Mesenteric fat pad (tissue), 1 donor: ENCODE measurements at places on chromosomes 11 and 22. TPM values are rescaled to one million over a fixed set of nuclear protein-coding genes. Genes with fewer than 3 reads are reported as not detected.

DNA sequence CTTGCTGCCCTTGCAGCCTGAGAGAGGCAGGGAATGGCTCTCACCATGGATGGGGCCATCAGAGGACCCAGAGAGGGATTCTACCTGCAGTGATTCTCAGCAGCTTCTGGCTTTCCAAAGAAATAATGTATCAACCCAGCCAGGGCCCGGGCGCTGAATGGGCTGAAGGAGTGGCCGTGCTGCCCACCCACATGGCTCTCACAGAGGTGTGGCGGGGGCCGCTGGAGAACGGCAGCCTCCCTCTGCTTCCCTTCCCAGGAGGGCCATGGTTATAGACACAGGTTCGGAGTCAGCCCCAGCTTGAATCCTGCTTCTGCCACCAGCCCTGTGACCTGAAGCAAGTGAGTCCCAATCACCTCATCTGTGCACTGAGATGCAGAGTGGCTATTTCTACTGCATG lies 82.7 kb downstream of the THAP12 start:
- DNase-seq, result no peak

DNA sequence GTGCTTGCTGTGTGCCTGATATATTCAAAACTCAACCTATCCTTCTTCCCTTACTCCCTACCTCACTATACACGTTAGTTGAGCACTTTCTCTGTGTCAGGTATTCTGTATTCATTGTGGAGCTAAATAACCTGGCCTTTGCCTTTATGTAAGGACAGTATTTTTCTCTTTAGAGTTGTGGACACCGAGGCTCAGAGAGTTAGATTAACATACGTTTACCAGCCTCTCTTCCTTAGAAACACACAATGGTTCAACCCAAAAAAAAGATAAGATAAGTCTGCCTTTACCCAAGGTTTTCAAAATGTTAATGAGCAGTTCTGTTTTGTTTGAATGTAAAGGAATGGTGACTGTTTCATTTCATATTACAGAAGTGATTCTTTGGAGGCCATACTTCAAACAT lies 45.0 kb downstream of the CBL start:
- no peak for DNase-seq

The PEX16 gene
- 21.5 TPM for total RNA-seq

DNA sequence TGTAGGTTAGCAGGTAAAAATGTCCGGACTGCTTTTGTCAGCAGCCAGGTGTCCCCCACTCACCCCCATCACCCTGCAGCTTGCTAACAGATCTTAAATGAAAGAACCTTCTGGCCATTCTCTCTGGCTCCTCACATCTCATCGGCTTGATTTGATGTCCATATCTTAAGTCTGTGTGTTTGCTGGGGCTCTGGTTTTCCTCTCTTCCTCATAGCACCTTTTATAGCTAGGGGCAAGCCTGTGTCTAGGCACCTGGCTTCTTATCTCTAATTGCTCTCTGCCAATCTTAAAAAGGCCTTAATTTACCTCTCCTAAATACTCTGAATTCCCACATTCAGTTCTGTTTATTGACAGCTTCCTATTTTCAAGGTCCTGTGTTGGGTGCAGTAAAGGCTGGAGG lies 72.0 kb downstream of the ARHGAP42 start:
- DNase-seq, result no peak

DNA sequence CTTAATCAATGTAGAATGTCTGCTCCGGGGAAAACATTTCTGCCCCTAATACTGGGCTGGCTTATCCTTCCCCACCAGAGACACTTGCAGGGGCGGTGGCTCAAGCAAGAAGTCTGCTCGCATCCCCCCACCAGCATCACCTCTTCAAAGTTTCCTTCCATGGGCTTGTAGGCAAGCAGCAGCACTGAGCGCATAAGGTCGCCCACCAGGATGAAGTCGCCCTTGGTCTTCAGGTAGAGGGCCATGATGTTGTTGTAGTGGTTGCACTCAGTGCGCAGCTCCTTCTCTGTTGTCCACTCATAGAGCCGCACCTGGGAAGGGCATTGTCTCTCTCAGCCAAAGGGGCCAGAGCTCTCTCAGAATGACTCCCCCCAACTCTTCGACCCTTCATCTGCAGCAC lies 8.6 kb upstream of the VWCE start:
- DNase-seq, result no peak

DNA sequence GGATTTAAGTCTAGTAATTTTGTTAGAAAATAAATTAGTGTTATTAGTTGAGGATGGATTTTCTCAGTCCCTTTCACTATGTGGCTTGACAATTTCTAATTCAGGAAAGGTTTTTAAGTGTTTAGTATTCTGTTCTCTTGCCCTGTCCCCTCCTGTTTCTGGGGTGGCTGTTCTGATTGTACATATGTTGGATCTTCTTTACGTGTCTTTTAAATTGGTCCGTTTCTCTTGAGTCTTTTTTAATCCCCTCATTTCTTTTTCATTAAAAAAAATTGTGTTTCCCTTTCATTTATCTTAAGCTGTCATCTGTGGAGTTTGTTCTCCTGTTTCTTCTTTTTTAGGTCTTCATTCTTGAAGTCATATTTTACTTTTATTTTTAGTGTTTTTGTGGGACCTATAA lies 12.5 kb downstream of the ZBED4 start:
- no peak for DNase-seq

DNA sequence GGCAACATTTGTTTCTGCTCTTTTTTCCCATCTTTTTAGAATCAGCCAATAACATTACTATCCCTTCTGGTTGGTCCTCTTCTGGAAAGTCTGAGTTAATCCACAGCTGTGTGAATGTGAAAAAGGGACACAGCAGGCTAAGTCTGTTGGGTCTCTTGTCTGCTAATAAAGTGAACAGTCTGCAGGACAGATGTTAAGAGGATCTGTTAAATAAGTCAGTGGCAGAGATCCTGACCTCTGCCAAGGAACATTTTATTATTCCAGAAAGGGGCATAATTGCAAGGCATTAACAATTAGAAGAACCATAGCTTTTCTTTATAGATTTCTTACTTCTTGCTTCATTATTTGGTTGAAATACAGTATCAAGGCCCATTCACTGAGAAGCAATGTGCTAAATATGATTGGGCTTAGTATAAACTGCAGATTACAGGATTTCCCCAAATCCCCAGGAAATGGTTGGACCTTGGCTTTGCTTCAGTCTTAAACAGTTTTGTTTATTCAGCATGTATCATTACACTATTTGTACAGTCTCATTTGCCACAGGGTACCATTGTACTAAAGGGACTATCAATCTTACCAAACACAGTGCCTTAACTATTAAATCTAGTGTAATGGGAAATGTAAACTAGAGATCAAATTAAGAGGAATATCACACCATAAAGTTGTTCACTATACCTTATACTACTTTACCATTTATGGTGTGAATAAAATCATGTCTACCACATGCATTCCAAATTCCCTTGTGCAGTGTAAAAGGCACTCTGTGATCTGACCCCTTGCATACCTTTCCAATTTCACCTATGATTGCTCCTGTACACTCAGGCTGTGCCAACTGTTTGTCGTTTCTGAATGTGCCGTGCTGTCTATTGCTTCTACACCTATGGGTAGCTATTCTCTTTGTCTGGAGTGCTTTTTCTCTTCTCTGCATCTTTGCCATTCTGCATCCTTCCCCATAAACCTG lies 274.0 kb downstream of the SOX6 start:
- DNase-seq, result no peak

DNA sequence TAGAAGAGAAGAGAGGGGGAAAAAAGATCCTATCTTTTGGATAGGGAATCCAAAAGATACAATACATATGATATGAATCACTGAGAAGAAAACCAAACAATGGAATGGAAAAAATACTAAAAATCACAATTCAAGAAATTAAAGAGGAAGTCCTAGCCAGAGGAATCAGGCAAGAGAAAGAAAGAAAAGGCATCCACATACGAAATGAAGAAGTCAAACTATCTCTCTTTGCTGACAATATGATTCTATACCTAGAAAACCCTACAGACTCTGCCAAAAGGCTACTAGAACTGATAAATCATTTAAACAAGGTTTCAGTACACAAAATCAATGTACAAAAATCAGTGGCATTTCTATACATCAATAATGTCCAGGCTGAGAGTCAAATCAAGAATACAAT lies 91.4 kb downstream of the EFCAB6 start:
- DNase-seq, result no peak

- no peak for DNase-seq
Observed at GRCh38 chr22:46879083-46879482, 116.6 kb downstream of the TBC1D22A start.

- DNase-seq, result no peak
Observed at GRCh38 chr11:35288309-35288708, 131.0 kb downstream of the SLC1A2 start.

DNA sequence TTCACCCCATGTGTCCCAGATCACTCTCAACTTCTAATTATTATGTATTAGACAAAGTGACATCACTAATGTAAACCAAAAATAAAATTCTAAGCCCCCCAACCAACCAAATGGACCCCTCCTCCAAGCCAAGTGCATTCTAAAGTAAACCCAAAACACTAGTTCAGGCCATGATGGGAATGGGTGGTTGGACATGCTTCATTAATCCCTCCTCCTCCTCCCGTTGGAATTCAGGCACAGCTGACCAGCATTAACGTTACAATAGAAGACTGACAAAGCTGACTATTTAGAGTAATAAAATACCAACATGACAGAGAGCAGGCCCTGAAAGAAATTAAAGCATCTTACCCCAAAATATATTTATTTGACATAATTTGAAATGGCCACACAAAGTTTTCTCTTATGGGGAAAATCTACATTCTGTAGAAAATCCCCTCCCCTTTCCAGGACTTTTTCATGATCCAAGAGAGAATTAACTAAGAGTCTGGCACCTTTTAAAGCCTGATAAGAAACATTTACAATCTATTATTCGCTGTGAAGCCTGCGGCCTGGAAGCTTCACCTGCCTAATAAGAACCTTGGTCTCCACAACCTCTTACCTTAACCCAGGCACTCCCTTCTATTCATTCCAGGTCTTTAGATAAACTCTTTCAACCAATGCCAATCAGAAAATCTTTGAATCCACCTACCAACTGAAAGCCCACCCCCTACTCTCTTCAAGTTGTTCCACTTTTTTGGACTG lies 948.5 kb upstream of the CCDC90B start:
- no peak for DNase-seq

- DNase-seq, result no peak
Observed at GRCh38 chr22:28810821-28811491, 10.6 kb upstream of the XBP1 start.

The SOX6 gene
- total RNA-seq, result 4.5 TPM

DNA sequence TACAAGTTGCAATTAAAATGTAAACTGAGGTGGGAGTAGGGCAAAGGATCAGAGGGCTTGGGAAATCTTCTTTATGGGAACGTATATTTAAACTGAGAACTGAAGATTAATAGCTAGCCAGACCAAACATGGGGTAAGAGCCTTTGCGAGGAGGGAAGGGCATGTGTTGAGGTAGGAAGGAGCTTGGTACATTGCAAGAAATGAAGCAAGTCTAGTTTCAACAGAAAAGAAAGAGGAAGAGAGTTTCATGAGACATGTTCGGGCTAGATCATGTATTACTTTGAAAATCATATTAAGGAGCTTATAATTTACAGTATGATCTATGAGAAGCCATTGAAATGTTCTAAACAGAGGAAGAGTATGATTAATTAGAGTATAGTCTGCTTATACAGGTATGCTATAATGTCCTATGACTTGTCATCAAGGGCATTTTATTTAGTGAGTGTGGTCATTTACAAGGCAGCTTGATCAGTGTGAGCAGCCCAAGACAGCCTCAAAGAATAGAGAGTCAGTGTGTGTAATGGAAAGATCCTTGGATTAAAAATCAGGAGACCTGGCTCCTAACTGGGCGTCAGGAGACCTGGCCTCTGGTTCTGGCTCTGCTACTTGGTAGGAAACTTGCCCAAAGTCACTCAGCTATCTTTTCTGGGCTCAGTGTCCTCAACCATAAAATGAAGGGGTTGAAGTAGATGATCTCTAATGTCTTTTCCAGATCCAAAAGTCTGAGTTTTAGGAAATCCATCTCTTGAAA lies 10.9 kb downstream of the GAS2 start:
- DNase-seq, result no peak
